Karpas-422 (cell line): ENCODE measurements at places on chromosomes 2 and 18. TPM values are rescaled to one million over a fixed set of nuclear protein-coding genes. Genes with fewer than 3 reads are reported as not detected.

RGPD8 gene
- total RNA-seq = 0.07 TPM in 1 of 2 replicates, not detected in the other

- peaks cover 61% of the 10 kb centered on the region for H3K4me1 ChIP-seq
- H3K27me3 ChIP-seq = no peaks in the 10 kb centered on the region
- no peak overlapping the region for H3K27ac ChIP-seq
- H3K36me3 ChIP-seq = no peaks in the 10 kb centered on the region
- DNase-seq = no peak
- no peak overlapping the region for H3K4me3 ChIP-seq
Observed at GRCh38 chr2:176818617-176819016, 394.0 kb upstream of the HNRNPA3 start.

DNA sequence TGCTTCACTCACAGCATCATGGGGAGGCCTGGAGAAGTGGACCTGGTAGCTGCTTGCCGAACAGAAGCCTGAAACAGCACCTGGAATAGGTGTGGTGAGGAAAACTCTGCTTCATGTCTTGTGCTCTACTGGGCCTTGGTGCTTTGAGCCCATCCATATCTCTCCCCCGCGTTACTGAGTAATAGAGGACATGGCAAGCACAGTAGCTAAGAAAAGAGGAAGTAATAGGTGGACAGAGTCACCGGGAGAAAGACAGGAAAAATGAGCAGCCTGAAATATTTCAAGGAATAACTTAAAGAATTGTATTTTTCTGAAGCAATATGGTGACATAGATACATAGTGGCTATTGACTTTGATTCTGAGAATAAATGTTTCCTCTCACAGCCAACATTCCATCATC, 14.0 kb upstream of the HNMT start:
- H3K36me3 ChIP-seq = no peaks in the 10 kb centered on the region
- H3K4me1 ChIP-seq = peaks cover 8% of the 10 kb centered on the region
- H3K27ac ChIP-seq = no peak overlapping the region
- no peak overlapping the region for H3K4me3 ChIP-seq

- no peaks in the 10 kb centered on the region for H3K27me3 ChIP-seq
- DNase-seq = no peak
- no peak overlapping the region for H3K27ac ChIP-seq
- no peaks in the 10 kb centered on the region for H3K4me1 ChIP-seq
Observed at GRCh38 chr2:70641263-70641784, 87.7 kb upstream of the TGFA start.
